Dermis microvascular lymphatic vessel endothelial cell (primary cell): ENCODE measurements at places on chromosomes 4 and X.
A peak's percentile ranks its signal among the peaks of the same experiment; 100 is the strongest.

GRCh38 chrX:47186096-47186740 lies 7.4 kb upstream of the UBA1 start:
- no peak for DNase-seq

- DNase-seq: no peak
Observed at GRCh38 chr4:40321574-40322275, 13.4 kb upstream of the CHRNA9 start.

DNA sequence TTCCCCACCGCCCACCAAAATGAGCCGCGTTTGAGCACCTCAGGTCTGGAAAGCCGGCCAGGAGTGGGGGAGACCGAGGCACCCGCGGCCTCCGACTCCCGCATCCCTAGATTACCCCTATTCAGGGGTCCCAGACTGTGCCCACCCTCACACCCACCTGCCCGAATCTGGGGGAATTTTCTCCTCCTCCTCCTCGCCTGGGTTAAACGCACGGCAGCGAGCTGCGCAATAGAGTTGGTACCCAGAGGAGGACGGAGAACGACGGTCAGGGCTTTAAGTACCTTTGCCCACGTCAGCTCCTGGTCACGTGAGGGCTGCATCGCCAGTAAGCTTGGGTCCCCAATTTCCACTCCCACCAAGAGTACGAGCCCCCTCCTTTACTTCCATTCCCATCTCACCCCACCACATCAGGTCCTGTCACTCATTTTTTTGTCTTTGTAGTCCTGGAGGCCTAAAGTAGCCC lies at the start of gene ARMCX2:
TSS of gene ARMCX2 (minus strand) at position 250 of the 463 bp plus-strand sequence. CDS start 2,262 bp downstream, outside the sequence.
- peak; percentile 33 for DNase-seq

DNA sequence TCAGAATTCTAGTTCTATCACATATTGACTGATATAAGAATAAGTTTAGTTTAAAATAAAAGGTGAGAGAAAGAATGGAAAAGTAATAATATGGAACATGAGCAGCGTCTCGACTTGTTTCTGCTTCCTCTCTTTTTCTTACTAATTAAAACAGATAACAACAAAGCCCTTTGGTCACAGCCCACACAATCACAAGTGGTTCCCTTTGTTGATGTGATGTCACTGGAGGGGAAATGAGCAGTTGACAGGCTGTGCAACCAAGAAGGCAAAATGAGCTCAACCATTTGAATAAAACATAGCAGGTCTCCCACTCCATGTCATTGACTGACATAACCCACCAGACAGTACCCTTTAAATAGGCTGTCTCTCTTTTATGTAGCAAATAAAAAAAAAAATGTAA lies 342.5 kb upstream of the MAGEB2 start:
- no peak for DNase-seq

DNA sequence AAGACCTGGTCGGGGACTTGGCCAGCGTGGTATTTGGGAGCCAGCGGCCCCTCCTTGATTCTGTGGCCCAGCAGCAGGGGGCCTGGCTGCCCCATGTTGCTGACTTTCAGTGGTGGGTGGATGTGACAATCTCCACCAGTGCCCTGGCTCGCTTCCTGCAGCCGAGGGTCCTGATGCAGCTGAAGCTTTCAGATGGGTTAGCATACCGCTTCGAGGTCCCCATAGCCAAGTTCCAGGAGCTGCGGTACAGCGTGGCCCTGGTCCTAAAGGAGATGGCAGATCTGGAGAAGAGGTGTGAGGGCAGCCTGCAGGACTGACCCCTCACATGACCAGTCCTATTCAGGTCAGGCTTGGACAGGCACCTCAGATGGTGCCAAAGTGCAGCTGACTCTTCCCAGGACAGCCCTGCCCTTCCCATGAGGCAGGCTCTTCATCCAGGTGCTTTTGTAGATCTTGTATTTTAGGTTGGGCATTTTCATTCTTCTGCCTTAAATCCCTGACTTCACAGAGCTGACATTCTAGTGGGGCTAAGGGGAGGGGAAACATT lies 15.1 kb downstream of the LNX1 start:
- no peak for DNase-seq

DNA sequence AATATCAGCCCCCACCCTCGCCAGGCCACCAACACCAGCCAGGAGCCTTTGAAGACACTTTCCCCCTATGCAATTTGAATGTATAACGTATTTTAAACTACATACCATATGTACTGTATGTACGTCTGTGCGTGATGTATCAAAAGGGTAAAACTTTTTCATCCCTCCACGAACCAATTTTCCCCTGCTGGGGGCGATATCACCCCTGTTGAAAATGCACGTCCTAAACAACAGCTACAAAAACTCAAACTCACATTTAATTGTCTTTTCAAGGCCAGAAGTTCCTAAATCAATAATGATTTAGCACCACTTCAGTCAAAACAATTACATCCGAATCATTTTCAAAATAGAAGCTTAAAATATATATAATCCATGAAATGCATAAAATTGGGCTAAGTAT lies 1.4 kb downstream of the VEGFD start:
- no peak for DNase-seq

DNA sequence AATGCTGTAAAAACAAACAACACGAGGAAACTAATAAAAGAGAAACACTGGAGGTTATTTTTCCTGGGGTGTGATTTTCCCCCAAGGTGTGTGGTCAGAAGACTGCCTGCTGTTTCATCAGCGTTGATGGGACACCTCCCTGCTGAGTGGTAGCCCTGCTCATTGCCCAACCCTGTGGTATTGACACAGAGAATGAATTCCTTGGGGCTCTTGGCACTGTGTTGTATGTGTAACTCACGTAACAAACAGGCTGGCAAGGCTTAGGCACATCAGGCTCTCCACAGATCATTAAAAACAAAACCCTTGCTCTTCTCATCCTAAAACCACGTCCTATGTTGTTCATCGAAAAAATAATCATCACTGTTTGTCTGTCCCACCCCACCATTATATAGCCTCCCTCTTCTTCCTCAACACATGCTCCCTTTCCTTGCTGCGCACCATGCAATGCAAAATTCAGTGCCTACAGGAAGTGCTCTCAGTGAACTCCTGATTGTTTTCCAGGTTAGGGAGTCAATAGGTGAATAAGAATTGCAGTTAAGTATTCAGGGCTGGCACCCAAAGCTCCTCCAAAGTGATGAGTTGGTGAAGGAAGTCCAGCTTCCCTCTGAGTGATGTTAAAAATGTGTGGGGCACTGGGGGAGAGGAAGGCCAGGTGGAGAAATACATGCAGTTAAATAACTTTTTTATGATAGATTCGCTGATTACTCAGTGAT lies 11.4 kb upstream of the PUDP start:
- DNase-seq: no peak

DNA sequence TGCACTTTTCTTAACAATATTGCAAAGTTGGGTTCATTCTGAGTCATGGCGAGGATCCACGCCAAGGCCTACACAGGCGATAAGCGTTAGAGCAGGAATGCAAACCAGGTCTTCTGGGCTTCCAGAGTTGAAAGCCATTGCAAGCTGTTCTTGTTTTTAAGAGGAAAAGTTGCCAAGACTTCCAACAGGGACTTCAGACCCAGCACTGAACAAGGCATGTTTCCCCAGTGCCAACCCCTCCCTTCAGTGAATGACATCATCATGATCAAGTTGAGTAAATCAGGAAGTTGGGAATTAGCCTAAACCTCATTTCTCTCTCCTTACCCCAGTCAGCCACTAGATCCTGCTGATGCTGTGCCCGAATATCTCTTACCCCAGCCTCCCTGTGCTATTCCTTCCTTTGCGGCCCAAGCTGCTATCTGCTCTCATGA lies 355.1 kb downstream of the HS3ST1 start:
- DNase-seq: no peak

DNA sequence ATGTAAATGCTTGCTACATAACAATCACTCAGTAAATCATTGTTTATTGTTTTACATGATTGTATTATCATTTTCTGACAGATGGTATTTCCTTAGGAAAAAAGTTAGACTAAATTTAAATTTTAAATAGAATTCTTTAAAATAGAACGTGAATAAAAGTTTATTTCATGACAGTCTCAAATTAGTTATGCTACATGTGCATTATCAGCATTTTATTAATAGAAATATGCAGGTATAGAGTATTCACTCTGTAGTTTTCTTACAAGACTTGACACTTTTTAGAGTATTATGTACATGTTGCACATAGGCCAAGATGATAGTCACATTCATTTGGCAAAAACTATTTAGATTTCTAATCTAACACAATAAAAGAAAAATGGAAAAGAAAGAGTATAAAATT lies 213.3 kb upstream of the SPRY1 start:
- no peak for DNase-seq

GRCh38 chr4:129246910-129247461 lies 151.0 kb downstream of the C4orf33 start:
- no peak for DNase-seq

DNA sequence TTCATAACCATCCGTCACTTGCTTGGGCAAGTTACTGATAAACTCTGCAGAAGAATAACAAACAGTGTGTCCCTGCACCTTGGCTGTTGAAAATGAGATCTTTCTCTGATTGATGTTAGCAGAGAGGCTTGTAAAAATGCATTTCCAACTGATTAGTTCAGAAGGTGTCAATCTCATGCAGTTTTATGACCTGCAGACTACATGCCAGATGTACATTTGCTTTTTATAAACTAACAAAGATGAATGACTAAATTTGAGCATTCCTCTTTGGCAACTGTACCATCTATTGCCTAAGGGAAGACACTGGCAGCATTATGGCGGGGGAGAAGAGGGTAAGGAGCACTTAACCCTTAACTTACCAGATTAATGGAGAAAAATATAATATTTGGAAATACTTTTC lies 192.8 kb downstream of the DCTD start:
- DNase-seq: no peak

DNA sequence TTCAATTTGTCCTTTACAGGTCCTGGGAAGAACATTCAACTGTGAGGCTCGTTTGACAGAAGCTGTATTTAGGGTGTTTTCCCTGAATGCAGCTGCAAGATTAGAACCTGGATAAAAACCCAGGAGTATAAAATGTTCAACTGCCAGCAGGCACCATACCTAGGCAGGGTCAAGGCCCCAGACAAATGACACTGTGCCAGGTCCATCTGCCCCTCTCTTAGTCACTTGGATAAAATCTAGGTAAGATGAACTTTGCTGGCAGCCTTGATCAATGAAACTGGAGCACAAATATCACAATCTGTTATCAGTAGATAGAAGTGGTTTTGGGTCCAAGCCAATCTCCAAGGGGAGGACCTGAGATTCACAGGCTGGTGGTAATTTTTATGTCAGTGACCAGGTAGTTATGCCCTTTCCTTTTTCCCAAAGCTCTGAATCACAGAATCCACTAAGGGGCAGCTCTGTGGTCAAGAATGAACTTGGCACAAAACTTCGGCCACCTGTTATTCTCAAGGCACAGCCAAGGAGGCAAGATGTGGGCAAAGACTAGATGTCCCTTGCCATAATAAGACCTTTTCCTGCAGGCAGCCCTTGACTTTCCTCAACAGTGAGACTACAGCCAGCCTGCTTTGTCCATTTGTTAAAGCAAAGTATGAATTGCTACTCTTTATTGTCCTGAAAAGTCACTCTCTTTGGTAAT lies 501.0 kb downstream of the PPARGC1A start:
- DNase-seq: no peak

- peak; percentile 12 for DNase-seq
Observed at GRCh38 chrX:57445076-57445475, 146.7 kb upstream of the ZXDB start.

DNA sequence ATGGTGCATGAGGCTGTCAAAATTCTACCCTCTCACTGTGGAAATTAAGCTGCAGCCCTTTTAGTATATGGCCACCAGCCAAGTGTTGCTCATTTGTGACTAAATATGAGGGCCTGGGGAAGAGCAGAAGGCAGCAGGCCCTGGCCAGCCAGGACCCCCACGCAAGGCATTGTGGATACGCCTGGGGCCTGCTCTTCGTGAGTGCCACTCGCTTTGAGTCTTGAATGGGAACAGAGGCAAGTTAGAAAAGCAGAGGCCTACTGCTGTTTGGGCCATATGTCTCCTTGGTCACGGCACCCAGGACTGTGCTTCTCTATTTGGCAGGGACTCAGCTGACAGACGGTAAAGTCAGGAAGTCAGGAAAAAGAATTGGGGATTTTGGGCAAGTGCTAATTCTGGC lies 10.9 kb downstream of the RTL5 start:
- no peak for DNase-seq

GRCh38 chr4:161991811-161992210 lies 172.0 kb downstream of the FSTL5 start:
- no peak for DNase-seq

GRCh38 chr4:93513851-93514250 lies 314.7 kb upstream of the ATOH1 start:
- no peak for DNase-seq

- no peak for DNase-seq
Observed at GRCh38 chr4:105130945-105131344, 15.7 kb upstream of the TET2 start.

DNA sequence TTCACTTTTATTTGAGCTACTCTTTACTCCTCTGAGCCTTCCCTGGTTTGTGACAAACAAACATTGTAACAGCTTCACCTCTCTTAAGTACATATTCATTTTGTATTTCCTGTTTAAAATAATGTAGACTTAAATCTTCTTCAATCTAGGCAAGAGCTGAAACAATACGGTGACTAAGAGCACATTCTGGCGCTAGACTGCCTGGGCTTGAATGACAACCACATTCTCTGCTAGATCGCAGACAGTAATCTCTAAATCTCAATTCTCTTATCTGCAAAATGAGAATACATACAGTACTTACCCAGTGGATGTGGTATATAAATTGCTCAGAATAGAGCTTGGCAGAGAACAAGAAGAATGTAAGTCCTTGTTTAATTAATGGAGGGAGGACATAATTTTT lies 144.8 kb downstream of the ARAP2 start:
- DNase-seq: no peak
